ENCODE measurements at places on chromosomes 11 and 22. TPM values are rescaled to one million over a fixed set of nuclear protein-coding genes. Genes with fewer than 3 reads are reported as not detected.

Gene ENTHD1
- total RNA-seq: not detected

Gene RASGRP2
- 1.1 TPM for total RNA-seq

Gene OR4D5
- not detected for total RNA-seq

Gene OVOL1
- total RNA-seq: 0.08 TPM

Gene MYOD1
- not detected for total RNA-seq

Gene CST6
- total RNA-seq: not detected

Gene CTSF
- total RNA-seq: 34.5 TPM

Gene FGF4
- total RNA-seq: not detected

Gene ABCC8
- 2.8 TPM for total RNA-seq

Gene CLMP
- 19.0 TPM for total RNA-seq

Gene FAT3
- 0.59 TPM for total RNA-seq

Gene MMP1
- 0.78 TPM for total RNA-seq

Gene OR8G5
- total RNA-seq: not detected

Gene SLC6A5
- not detected for total RNA-seq

Gene APOL5
- not detected for total RNA-seq

Gene RBFOX2
- total RNA-seq: 28.7 TPM

Gene NTM
- total RNA-seq: not detected

Gene OR2D2
- total RNA-seq: not detected

Gene EXPH5
- 0.03 TPM for total RNA-seq

Gene DDIAS
- total RNA-seq: 13.3 TPM

Gene BARX2
- total RNA-seq: not detected

Gene OR8H1
- not detected for total RNA-seq

Gene ANO3
- total RNA-seq: not detected

Gene CD3E
- total RNA-seq: not detected

Gene FGF3
- total RNA-seq: not detected

Gene OR5B21
- not detected for total RNA-seq

Gene TRIM29
- 22.2 TPM for total RNA-seq

Gene CALCA
- not detected for total RNA-seq

Gene OR8A1
- not detected for total RNA-seq

Gene CREBZF
- 28.0 TPM for total RNA-seq

Gene MRGPRE
- total RNA-seq: not detected

Gene SEC14L6
- not detected for total RNA-seq

Gene LRRC4C
- not detected for total RNA-seq
